Frontal cortex (tissue), 4 donors: ENCODE measurements at places on chromosomes 5 and 9. TPM values are rescaled to one million over a fixed set of nuclear protein-coding genes. Genes with fewer than 3 reads are reported as not detected.
A peak's percentile ranks its signal among the peaks of the same experiment; 100 is the strongest.

IFNA21 gene
- total RNA-seq: not detected

ENTPD2 gene
- total RNA-seq: 0.82 TPM

CDH9 gene
- total RNA-seq: 31.4 TPM

PCDHGB4 gene
- 8.6 TPM for total RNA-seq

CDKN2B-AS1 gene
- 0.41 TPM for total RNA-seq

PTTG1 gene
- total RNA-seq: 12.6 TPM

ENDOG gene
- 21.6 TPM for total RNA-seq

RGMB gene
- 34.6 TPM for total RNA-seq

PHF2 gene
- 31.8 TPM for total RNA-seq

HRCT1 gene
- 0.82 TPM for total RNA-seq

PCDH12 gene
- total RNA-seq: 2.4 TPM

GRCh38 chr9:84435902-84436301, 95.3 kb upstream of the SLC28A3 start:
- no peak for DNase-seq

- DNase-seq: no peak
Measured at GRCh38 chr9:116671605-116672004, 15.5 kb upstream of the TRIM32 start.

GRCh38 chr5:137669811-137670210, 66.1 kb downstream of the KLHL3 start:
- DNase-seq: no peak

GRCh38 chr5:24703934-24704333, 59.2 kb upstream of the CDH10 start:
- DNase-seq: no peak

DNA sequence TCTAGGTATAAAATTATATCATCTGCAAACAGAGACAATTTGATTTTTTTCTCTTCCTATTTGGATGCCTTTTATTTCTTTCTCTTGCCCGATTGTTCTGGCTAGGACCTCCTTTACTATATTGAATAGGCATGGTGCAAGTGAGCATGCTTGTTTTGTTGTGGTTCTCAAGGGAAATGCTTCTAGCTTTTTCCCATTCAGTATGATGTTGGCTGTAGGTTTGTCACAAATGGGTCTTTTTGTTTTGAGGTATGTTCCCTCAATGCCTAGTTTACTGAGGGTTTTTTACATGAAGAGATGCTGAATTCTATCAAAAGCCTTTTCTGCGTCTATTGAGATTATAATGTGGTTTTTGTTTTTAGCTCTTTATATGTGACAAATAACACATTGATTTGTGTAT, 198.2 kb upstream of the GHR start:
- no peak for DNase-seq

DNA sequence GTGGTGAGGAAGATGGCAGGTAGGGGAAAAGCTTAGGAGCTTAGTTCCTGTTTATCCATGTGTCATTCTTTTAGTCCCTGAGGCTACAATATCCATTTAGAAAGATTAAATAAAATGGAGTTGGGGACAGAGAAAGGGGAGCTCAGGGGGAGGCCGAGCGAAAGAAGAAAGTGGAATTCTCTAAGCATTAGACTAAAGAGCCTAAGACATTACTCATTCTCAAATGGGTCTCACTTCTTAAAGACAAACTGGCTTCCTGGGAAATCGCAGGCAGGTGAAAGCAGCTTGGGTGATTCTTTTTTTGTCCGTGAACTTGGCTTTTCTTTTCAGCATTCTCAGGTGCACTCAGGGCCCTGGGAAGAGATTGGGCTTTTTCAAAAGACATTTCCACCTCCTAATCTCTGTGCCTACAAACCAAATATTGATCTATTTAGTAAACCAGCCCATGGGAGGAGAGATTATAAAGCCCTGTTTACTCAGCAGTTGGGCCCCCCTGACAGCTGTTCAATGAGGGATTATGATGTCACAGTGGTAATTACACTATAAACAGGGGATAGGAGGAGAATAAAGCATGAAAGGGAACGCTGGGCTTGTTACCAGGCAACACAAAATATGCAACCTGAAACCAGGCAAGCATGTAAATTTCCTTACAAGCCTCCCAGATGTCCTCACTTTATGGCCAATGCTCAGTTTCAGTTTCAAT, 584.0 kb downstream of the ACTL7B start:
- DNase-seq: peak; percentile 12

GRCh38 chr5:92916036-92916435, 665.0 kb downstream of the NR2F1-AS1 start:
- no peak for DNase-seq

GRCh38 chr5:107499237-107499636, 171.5 kb downstream of the EFNA5 start:
- no peak for DNase-seq

DNA sequence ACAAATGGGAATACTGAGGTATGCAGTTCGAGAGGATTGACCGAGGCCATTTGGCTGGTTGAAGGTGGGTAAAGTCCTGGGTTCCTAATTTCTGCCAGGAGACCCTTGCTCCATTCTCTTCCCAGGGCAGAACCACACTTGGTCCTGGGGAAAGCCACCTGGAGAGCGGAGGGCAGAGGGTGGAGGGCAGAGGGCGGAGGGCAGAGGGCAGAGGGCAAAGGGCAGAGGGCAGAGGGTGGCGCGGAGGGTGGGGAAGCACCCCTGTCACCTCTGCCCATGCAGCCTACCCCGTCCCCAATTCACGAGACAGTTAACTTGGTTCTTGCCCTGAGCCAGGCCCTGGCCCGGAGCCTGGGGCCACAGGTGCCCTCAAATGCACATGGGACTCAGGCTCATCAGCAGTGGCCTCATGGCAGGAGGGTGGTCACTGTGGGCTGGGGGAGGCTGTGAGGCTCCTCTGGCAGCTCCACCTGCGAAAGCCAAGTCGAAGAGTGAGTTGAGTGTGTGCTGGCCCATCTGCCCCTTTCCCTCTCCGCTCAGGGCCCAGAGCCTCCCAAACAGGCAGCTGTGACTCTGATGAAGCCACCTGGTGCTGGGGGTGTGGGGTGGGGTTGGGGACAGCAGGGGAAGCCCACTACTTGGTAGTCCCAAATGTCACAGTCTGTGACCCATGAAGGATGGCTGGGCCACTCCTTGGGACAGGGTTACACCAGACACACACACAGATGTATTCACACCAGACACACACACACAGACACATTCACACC, 28.0 kb upstream of the FCN1 start:
- no peak for DNase-seq

DNA sequence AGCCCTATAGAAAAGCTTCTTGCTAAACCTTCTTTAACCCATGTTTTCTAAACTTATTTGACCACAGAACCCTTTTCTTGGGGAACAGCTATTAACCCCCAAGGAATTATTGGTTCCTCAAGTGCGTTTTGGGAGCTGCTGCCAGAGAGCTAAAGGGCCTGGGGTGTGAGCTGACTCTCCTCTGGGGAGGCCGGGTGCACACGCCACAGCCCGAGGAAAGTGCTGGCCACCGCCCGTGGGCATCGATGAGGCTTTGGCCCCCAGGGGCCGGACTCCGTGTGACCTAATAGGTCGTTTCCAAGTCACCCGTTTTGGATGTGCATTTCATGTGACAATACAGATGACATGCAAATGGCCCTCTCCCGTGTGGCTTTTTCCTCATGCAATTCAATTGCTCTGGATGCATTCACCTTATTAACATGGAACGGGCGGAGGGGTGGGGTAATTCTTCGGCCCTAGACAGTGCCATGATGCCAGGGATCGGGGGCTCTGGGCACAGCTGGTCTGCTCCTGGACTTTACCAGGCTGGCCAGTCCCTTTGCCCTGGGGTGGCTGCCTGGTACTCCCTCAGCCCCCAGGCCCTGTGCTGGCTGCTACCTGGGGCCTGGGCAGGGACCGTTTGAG, 19.5 kb downstream of the PLPP7 start:
- DNase-seq: no peak

DNA sequence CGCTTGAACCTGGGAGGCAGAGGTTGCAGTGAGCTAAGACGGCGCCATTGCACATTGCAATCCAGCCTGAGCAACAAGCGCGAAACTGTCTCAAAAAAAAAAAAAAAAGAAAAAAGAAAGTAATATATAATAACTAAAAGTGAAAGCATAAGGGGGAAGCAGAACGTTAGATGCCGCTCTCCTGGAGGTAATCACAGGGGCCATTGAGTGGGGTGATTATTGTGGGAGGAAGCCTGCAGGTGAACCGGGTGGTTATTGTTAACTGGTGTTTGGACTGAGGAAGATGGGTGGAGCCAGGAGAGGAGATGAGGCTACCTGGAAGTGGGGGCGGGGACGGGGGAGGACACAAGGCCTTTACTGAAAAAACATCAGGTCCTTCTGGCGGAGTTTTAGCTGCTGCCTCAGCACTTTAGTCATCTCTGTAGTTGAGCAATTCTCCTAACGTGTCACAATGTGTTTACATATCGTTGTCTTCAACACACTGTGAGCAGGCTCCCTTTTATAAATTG, 5.3 kb upstream of the TJP2 start:
- no peak for DNase-seq

GRCh38 chr9:97983589-97984187, 547 bp downstream of the ANP32B start:
- peak; percentile 69 for DNase-seq

DNA sequence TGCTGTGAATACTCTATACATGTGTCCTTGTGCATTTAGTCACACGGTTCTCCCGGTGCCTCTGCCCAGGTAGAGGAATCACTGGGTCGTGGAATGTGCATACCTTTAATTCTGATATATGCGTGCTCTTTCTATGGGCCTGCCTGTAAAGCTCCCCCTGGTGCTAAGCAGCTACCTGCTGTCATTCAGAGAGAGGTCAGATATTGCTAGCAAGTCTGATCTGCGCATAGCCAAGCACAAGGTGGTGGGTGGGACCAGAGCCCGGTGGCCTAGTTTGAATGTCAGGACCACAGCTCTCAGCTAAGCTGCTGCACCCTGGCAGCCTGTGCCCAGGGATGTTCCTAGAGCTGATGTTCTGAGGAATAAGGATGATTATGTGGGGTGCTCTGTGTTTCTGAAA, 33.4 kb downstream of the TJP2 start:
- DNase-seq: no peak

DNA sequence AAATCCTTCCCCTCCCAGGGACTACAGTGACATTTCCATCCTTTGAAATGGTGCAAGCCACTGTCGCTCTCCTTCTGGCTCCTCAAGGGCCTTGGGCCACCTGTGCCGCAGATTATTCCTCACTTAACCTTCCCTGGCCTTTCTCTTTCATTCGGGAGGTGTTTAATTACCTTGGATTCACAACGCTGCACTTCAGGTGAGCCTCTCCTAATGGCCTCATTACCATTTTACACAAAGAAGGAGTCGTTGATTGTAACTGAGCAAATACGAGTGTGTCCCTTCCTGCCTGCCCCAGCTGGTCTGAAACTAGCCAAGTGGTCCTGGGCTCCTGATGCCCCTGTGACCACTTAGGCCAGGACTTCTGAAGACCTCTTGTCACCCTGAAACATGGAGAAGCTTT, 205.0 kb downstream of the CRB2 start:
- no peak for DNase-seq
